Neural crest cell (in vitro differentiated cells): ENCODE measurements at places on chromosomes 6 and 20. TPM values are rescaled to one million over a fixed set of nuclear protein-coding genes. Genes with fewer than 3 reads are reported as not detected.

DNA sequence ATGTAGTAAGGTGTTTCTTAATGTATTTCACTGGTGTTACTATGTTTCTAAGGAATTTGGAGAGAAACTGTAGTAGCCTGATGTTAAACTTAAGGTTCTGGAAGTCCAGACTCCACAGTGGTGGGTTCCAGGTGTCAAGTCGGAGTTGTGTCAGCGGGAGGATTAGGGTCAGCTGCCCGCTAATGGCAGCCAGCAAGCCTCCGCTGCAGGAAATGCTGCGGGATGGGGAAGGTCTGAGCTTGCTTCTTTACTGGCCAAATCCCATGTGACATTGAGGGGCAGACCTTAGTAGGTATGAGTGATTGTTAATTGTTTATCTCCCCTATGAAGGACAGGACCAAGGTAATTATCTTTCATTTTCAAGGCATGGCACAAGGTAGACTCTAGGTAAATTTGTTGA lies 3.7 kb upstream of the ARID1B start:
- peak overlapping the region; percentile 82 for H3K4me3 ChIP-seq
- H3K4me1 ChIP-seq: peaks cover 37% of the 10 kb centered on the region
- H3K27me3 ChIP-seq: peaks cover 18% of the 10 kb centered on the region
- DNase-seq: no peak
- no peak overlapping the region for H3K27ac ChIP-seq
- H3K36me3 ChIP-seq: peaks cover 2% of the 10 kb centered on the region

Gene EPPIN
- not detected in 2 replicates for total RNA-seq

DNA sequence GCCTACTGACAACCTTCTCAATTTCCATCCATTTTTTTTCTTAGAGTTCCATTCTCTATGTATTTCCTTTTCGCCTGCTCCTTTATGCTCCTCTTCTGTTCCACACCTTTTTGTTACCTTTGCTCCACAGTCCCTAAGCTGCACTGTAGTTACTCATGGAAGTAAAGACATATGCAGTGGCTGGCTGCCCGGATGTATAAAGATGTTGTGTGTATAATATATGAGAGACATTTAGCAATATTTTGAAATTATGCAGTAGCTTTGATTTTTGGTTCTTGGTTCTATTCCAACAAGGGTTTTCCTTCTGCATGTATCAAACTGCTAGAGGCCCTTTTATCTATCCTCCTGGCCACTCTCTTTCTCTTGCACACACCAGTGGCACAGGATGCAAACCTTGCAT lies 234.9 kb downstream of the DOK5 start:
- H3K4me1 ChIP-seq: peaks cover 5% of the 10 kb centered on the region
- H3K27ac ChIP-seq: no peak overlapping the region
- H3K36me3 ChIP-seq: no peaks in the 10 kb centered on the region
- no peaks in the 10 kb centered on the region for H3K27me3 ChIP-seq

- H3K27ac ChIP-seq: peak overlapping the region; percentile 83
- no peaks in the 10 kb centered on the region for H3K4me1 ChIP-seq
- H3K4me3 ChIP-seq: no peak overlapping the region
- DNase-seq: no peak
These were observed 77.5 kb upstream of the MRPS10 start for GRCh38 chr6:42295181-42295580.

DNA sequence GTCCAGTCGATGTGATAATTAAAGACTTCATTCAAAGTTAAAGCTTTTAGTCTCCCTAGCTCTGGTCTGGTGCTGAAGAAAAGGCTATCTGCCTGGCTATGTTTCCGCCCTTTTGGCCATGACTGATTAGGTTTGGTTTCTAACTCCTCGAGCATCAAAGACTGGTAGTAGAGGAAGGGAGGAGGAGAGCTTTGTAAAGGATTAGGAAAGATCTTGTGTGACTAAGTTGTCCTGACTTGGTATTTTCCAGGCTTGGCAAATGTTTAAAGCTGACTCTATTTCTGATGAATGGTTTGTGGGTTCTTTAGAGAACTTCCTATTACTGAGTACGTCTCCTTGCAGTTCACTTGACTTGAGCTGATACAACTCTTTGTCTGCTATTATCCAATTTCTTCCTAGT lies 312.9 kb downstream of the GJA1 start:
- H3K36me3 ChIP-seq: peaks cover 3% of the 10 kb centered on the region
- H3K27me3 ChIP-seq: no peaks in the 10 kb centered on the region
- DNase-seq: no peak
- H3K4me1 ChIP-seq: peaks cover 5% of the 10 kb centered on the region
- H3K4me3 ChIP-seq: no peak overlapping the region

DNA sequence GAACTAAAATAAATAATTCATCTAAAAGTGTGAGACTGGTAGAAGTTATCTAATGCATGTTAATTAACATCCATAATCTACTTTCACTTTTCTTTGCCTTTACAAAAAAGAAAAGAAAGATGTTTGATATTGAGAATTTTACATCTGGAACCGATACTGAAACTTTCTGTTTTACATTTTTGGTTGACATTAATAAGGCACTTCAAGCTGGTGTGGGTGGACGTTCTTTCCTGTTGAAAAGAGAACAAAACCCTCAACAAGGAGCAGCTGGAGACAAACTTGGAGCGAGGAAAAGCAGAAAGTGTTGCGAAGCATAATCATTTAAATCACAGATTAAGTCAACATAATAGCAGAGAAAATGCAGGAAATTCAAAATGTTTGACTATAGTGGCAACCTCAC lies 575.2 kb upstream of the ADGRB3 start:
- no peak for DNase-seq
- H3K27me3 ChIP-seq: no peaks in the 10 kb centered on the region
- no peak overlapping the region for H3K4me3 ChIP-seq
- peaks cover 7% of the 10 kb centered on the region for H3K36me3 ChIP-seq

DNA sequence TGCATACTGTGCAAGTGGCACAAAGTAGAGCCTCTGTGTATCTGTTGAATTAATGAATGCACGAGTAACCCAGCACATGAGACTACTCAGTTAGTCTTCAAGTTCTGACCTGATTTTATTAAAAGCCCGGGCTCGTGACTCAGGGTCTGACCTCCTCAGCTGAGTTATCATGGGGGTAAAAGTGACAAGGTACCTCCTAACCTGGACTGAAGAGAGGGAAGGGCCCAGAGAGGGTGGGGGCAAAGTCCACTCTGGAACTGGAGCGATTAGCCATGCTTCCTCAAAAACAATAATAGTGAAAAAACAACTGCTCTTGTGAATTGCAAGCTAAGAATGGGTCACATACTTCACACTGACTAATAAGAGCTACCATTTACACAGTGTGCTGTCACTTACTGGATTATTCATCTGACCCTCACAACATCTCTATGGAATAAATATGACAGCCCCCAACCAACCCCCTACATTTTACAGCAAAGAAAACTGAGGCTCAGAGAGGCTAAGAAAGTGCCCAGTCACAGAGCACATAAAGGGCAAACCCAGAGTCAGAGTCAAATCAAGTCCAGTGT lies 26.7 kb downstream of the TRERF1 start:
- DNase-seq: no peak
- H3K4me1 ChIP-seq: peaks cover 31% of the 10 kb centered on the region
- no peak overlapping the region for H3K27ac ChIP-seq
- peaks cover 6% of the 10 kb centered on the region for H3K36me3 ChIP-seq

DNA sequence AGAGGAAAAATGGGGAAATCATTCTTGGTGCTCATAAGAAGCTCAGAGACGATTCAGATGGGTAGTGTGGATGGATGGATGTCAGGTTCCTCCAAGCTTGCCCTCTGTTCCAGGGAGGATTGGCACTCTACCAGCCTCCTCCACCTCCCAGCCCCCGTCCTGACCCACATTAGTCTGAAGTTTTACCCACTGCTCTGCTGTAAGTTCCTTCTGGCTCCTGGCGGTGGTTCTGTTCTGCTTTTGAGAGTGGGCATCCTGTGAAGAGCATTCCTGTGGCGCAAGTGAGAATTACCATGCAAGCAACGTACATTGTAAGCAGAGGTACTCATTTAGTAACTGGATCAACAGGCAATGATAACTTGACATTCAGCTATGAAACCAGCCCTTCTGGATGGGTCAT lies 103.4 kb downstream of the SYNDIG1 start:
- no peak for DNase-seq
- no peak overlapping the region for H3K4me3 ChIP-seq
- peaks cover 23% of the 10 kb centered on the region for H3K27me3 ChIP-seq
- no peaks in the 10 kb centered on the region for H3K4me1 ChIP-seq
- no peak overlapping the region for H3K27ac ChIP-seq

DNA sequence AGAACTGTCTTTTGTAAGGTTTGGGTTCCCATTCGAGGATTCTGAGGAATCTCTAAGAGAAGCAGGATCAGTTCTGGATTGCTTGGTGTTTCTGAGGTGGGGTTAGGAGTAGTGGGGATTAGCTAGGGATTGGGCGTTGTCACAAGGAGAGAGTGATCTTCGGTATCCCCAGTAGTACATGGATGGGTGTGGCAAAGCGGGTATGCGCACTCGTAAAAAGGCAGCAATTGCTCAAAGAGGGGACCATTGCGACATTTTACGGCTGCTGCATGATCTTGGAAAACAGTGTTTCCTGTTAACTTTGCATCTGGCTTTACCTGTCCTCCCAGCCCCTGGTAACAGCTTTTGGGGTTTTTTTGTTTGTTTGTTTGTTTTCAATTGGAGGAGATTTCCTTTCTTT lies 9.7 kb upstream of the ZSCAN9 start:
- peak overlapping the region; percentile 9 for H3K4me3 ChIP-seq
- peaks cover 3% of the 10 kb centered on the region for H3K36me3 ChIP-seq
- no peak for DNase-seq
- H3K27ac ChIP-seq: no peak overlapping the region

Gene MAPK13
- total RNA-seq: 2.0 TPM in 2 replicates

Gene UBD
- total RNA-seq: not detected in 2 replicates

- peaks cover 49% of the 10 kb centered on the region for H3K4me1 ChIP-seq
- no peak overlapping the region for H3K27ac ChIP-seq
- DNase-seq: no peak
- peak overlapping the region; percentile 98 for H3K4me3 ChIP-seq
- H3K36me3 ChIP-seq: peaks cover 3% of the 10 kb centered on the region
These were observed 1.1 kb downstream of the RNF114 start for GRCh38 chr20:49937027-49937929.

DNA sequence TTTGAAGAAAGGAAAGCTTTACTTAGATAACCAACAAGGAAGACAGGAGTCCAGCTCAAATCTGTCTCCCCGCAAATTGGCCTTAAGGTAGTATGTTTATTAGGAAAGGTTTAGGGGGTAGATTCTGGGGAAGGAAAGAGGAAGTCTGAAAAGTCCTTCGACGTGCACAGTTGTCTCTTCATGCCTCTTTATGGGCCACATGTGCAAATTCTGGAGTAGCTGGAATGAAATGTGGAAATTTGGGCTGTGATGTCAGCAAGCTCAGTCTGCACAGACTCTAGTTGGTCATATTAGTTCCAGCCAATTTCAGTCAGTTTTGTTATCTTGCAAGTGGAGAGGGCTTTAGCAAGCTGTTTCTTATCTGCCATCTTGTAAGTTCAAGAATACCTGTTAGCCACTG lies 50.1 kb downstream of the NUP153 start:
- no peaks in the 10 kb centered on the region for H3K27me3 ChIP-seq
- no peak overlapping the region for H3K27ac ChIP-seq
- peaks cover 22% of the 10 kb centered on the region for H3K36me3 ChIP-seq
- DNase-seq: no peak
- H3K4me1 ChIP-seq: no peaks in the 10 kb centered on the region
- H3K4me3 ChIP-seq: no peak overlapping the region

- H3K27me3 ChIP-seq: no peaks in the 10 kb centered on the region
- DNase-seq: no peak
- no peak overlapping the region for H3K4me3 ChIP-seq
- H3K36me3 ChIP-seq: peaks cover 9% of the 10 kb centered on the region
- H3K27ac ChIP-seq: no peak overlapping the region
These were observed 238.5 kb downstream of the ZFAND3 start for GRCh38 chr6:38057994-38058393.

DNA sequence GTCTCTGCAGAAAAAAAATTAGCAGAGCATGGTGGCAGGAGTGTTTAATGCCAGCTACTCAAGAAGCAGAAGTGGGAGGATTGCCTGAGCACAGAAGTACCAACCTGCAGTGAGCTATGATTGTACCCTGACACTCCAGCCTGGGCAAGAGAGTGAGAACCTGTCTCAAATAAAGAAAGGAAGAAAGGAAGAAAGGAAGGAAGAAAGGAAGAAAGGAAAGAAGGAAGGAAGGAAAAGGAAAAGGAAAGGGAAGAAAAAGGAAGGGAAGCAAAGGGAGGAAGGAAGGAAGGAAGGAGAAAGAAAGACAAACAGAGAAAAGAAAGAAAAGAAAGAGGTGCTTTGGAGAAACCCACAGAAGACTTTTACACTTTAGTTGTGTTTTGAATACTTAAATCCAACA lies 12.8 kb upstream of the PDCD2 start:
- H3K4me1 ChIP-seq: no peaks in the 10 kb centered on the region
- no peak for DNase-seq
- H3K27ac ChIP-seq: peak overlapping the region; percentile 40
- H3K4me3 ChIP-seq: no peak overlapping the region
- no peaks in the 10 kb centered on the region for H3K36me3 ChIP-seq

DNA sequence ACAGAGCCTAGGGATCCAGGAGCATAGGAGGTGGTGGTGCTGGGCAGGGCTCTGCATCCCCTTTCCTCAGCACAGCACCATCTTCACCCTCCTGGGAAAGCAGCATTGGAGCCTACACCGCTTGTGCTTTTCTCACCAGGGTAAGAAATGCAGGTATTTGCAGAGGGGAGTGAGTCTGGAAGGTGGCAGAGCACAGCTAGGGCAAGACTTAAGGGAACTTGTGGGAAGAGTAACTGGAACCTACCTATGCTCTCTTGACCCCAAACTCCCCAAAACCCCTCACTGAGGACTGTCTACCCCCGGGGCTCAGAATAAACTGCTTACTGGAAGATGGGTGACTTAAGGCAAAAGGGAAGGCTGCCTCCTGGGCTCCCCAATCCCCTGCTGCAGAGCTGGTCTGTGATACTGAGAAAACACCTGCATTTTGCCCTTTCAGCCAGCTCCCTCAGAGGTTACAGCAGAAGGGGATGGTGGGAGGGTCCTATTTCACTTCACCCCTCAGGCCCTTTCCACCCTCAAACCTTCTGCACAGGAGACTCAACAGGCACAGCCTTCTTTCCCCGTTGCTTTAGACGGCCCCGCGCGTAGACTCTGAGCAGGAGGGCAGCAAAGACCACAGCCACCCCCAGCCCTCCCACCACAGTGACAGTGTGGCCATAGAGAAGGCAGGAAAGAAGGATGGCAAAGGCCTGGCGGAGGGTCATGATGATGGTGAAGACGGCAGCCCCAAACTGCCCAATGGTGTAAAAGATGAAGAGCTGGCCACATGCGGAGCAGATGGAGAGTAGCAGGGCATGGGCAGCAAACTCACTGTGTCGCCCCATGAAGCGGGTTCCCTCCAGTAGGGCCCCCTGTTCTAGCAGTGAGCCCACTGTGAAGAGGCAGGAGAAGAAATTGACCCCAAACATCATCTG lies 2.9 kb downstream of the SLC35B2 start:
- H3K4me3 ChIP-seq: peak overlapping the region; percentile 93
- peaks cover 30% of the 10 kb centered on the region for H3K27me3 ChIP-seq
- no peak overlapping the region for H3K27ac ChIP-seq
- peaks cover 74% of the 10 kb centered on the region for H3K4me1 ChIP-seq
- DNase-seq: no peak

Gene SASH1
- 88.0 and 90.0 TPM in 2 replicates for total RNA-seq

- no peaks in the 10 kb centered on the region for H3K36me3 ChIP-seq
- no peak for DNase-seq
- H3K27me3 ChIP-seq: peaks cover 5% of the 10 kb centered on the region
- no peak overlapping the region for H3K4me3 ChIP-seq
- no peaks in the 10 kb centered on the region for H3K4me1 ChIP-seq
- no peak overlapping the region for H3K27ac ChIP-seq
These were observed 47.6 kb downstream of the GRM4 start for GRCh38 chr6:34098045-34098936.

Gene RAB44
- not detected in 2 replicates for total RNA-seq

Gene LHFPL5
- total RNA-seq: not detected in 2 replicates
